Activated T-cell treated with anti-CD3 and anti-CD28 coated beads, Interleukin-2, amount 50 U/mL, for 4 hours (primary cell): ENCODE measurements at places on chromosomes 12 and 14. TPM values are rescaled to one million over a fixed set of nuclear protein-coding genes. Genes with fewer than 3 reads are reported as not detected.

DNA sequence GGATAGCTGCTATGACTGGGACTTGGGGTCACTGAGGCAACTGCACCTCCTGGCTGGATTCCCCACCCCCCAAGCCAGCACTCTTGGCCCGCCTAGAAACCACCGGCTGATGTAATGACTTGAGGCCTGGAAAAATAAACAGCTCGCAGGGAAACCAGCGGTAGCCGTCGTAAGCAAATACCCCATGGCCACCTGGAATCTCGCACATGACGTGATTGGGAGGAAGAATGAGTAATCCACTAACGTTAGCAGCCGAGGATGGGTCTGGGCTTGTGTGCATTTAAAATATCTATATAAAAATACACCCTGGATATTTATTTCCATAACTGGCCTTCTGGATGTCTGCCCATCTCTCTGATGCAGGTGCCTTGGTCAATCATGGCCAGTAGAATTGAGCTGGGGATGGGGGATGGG lies 120.1 kb downstream of the SMOC1 start:
- no peak for DNase-seq

DNA sequence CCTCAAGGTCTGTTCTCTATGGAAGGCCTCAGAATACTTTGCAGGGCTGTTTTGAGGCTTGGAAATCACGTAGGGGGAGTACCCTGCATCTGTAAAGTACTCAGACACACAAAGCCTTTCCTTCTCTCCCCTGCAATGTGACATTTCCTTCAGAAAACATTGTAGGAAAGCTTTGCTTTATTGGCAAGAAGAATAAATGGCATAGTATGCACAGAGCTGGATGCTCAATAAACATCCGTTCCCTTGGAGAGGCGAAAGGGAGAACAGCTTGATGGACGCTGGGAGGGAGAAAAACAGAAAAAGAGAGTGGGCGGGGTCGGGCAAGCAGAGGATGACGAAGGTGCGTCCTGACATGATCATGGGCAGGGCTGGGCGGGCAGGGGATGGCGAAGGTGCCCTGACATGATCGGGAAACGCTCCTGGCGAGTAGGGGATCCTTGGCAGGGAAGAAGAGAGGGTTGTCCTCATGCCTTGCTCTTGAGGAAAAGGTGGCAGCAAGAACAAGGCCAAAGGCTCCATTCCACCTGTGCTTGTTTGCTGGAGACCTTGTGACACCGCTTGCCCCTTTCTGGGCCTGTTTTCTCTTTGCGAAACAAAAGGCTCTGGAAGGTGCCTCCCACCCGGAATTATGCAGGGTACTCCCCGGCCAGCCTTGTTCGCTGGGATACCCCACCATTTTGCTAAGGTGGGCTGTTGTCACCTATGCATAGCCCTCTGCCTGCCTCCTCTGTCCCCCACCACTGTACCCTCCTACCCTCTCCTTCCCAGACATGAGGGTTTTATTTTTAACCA lies 21.1 kb downstream of the IRF2BPL start:
- DNase-seq = no peak

DNA sequence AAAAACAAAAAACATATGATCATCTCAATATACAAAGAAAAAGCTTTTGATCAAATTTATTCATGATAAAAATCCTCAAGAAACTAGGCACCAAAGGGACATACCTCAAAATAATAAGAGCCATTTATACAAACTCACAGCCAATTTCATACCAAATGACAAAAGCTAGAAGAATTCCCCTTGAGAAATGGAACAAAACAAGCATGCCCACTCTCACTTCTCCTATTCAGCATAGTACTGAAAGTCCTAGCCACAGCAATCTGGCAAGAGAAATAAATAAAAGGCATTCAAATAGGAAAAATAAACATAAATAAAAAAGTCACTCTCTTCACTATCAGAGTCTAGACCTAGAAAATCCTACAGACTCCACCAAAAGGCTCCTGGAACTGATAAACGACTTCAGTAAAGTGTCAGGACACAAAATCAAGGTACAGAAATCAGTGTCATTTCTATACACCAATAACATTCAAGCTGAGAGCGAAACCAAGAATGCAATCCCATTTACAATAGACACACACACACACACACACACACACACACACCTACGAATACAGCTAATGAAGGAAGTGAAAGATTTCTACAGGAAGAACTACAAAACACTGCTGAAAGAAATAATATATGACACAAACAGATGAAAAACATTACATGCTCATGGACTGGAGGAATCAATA lies 1486.2 kb upstream of the SEL1L start:
- DNase-seq = no peak

The CPNE6 gene
- total RNA-seq = not detected

GRCh38 chr12:112350593-112351592 lies 31.3 kb downstream of the HECTD4 start:
- no peak for DNase-seq

DNA sequence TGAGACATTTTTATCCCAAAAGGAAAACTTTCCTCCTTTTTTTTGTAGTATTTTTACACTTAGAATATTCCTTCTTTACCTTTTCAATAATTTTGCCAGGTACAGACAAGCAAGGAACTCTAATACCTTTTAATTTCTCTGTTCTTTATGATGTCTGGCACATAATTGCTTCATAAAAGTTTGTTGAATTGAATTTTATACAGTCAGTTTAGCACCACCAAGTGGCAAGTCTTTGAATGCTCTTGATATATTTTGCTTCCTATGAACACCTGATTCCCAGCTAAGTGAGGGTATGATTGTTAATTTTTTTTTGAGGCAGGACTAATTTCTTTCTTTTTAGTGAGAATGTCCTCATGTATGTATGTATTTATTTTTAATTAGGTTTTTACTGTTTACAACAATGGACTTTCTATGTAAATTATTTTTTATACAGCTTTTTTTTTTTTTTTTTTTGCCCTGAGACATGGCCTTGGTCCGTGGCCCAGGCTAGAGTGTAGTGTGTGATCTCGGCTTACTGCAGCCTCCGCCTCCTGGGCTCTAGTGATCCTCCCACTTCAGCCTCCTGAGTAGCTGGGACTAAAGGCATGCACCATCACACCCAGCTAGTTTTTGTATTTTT lies 6.9 kb downstream of the TBC1D15 start:
- no peak for DNase-seq

DNA sequence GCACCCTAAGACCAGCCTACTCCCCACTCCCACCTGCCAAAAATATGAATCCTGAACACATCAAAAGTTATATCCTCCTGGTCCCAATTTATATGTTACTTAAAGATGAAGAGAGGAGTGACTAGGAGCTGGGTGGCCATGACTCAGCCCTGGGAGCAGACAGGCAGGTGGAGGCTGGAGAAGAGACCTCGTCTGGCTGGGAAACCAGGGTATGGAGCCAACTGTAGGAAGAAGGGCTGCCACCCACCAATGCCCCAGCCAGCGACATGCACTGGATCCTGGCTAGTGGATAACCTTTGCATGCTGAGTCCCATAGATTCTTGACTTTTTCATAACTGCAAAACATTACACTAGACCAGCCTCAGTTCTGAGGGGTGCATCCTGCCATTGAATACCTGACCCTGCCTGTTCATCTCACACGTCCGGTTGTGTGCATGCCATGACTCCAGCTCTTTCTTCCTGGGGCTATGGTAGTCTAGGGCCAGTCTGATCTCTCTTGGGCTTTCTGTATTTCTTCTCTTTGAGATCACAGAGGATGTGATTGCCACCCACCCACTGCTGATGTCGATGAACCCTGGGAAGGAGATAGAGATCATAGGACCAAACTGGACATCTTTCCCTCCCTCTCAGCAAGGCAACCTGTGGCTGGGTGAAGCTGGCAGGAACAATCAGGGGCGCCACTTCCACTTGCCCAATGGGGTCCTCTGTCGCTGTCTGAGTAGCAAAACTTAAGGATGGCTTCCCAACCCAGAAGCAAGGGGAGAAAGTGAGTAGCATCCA lies 69.6 kb upstream of the DDX11 start:
- no peak for DNase-seq

DNA sequence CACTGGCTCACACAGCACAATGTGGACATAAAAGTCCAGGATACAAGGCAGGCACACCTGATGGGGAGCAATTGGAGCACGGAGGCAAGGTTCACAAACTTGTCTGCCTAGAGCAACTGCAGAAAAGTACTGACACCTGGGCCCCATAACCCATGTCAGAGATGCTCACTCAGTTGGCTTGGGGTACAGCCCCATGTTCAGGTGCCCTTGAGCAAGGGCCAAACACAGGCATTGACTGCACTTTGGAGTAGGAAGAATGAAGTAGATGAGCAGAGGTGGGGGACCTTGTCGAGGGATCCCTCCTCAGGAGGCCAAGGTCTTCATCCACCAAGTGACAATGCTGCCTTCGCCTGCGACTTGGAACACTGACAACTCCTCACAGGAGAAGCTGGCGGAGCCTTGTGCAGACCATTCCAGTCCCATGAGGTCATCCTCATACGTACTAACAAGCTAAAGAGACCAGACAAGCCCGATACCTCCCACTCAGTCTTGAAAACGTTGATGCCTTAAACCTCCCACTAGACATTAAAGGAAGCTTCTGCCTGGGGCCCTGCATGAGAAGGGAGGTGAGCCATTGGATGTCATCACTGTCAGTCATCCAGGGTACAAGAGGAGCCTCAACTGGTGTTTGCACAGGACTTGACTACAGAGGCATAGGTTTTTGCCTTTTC lies 42.5 kb upstream of the C14orf180 start:
- DNase-seq = no peak

DNA sequence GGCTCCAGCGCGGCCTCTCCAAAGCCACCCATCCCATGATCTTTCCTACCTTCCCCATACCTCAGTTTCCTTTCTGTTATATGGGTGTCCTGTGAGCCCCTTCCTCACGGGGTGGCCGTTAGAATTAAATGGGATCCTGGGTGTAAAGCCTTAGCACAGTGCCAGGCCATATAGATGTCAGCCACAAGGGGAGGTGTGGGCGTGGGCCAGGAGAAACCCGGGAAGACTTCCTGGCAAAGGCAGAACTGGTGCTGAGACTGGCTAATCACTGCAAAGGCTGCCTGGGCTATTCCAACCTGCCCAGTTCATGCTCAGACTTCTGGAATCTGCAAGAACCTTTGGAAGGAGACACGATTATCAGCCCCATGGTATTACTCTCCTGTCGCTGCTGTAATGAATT lies 11.0 kb upstream of the NCOR2 start:
- DNase-seq = no peak
